Caudate nucleus (tissue), 63 donors: ENCODE measurements at places on chromosomes 7 and 10.

GRCh38 chr10:89664203-89664602 lies 19.2 kb upstream of the PANK1 start:
- DNase-seq = no peak

DNA sequence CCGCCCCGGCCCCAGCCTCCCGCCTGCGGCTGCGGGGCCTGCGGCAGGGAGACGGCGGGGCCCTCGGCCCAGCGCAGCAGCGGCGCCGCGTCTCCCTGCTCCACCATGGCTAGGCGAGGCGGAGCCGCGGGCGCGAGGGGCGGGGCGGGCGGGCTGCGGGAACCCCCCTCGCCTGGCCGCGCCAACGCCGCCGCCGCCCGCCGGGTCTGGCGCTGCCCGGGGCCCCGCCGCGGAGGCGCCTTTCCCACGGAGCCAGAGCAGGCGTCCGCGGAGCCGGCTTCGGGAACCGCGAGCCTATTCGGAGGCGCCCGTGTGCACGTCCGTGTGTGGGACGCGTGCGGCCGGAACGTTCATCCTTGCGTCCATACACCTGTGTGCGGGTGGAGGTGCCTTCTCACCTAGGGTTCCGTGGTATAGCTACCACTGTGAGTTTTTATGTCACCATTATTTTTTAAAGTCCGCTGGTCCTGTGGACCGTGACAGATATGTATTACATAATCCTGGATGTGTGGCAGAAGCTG lies at the start of gene DENND11:
DENND11 (minus strand) TSS at position 120 of the 521 bp plus-strand sequence; CDS start at position 107, 13 bp downstream.
- DNase-seq = no peak

- DNase-seq = peak; percentile 61
Observed at GRCh38 chr7:73308665-73309214, at the start of gene NSUN5. Gene NSUN5 (minus strand): TSS chr7:73308826. CDS start chr7:73308790, 36 bp downstream.

GRCh38 chr7:137895301-137896221 lies 48.8 kb upstream of the DGKI start:
- no peak for DNase-seq

DNA sequence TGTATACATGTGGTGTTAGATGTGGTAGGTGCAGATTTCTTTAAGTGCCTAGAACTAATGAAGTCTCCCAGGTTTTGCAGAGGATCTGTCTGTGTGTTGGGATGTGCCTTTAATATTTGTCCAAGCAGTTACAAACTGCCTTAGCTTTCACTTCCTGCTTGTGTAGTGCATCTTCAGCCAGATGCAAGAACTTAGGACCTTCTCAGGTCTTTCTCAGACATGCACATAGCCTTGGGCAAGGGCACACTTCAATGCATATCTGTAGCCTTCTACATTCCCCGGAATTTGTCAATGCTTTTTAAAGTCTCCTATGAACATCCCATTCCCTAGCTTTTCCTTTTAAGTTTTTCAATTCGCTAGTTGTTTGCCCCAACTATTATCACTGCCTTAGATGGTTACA lies 47.2 kb upstream of the SLC39A12 start:
- DNase-seq = no peak

DNA sequence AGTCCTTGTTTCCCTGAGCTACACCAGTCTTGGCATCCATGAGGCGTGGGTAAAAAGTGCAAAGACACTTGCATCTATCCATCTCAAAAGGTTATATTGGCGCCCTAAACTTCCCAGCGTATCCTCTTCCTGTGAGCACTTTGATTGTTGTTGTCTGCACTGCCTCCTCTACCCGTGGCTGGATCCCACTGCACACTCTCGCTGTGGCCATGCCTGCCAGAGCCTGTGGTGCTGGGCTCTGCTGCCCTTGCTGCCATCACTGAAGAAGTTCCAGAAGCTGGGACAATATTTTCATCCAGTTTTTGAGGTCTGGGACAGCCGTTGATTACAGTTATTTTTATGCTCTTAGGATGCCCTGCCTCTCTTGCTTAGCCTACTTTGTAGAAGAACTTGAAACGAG lies 85.3 kb upstream of the PCGF5 start:
- no peak for DNase-seq

DNA sequence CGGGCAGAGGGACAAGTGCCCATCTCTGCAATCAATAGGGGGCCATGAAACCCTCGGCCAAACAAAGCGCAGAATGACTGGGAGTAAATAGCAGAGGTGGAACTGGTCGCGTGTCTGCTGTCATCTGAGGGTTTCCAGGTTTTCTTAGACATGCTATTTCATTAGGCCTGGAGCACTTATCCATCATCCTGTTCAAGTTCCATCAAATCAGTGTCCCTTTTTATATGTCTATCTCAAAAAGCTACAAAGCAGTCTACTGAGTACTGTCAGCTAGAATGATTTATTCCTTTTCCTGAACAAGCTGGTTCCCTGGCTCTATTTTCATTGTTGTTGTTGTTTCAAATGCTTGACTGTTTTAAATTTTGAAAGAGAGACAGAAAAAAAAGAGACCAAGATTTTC lies 590.5 kb downstream of the PARD3 start:
- no peak for DNase-seq

- DNase-seq = no peak
Observed at GRCh38 chr10:83372646-83373045, 766.7 kb upstream of the GHITM start.

DNA sequence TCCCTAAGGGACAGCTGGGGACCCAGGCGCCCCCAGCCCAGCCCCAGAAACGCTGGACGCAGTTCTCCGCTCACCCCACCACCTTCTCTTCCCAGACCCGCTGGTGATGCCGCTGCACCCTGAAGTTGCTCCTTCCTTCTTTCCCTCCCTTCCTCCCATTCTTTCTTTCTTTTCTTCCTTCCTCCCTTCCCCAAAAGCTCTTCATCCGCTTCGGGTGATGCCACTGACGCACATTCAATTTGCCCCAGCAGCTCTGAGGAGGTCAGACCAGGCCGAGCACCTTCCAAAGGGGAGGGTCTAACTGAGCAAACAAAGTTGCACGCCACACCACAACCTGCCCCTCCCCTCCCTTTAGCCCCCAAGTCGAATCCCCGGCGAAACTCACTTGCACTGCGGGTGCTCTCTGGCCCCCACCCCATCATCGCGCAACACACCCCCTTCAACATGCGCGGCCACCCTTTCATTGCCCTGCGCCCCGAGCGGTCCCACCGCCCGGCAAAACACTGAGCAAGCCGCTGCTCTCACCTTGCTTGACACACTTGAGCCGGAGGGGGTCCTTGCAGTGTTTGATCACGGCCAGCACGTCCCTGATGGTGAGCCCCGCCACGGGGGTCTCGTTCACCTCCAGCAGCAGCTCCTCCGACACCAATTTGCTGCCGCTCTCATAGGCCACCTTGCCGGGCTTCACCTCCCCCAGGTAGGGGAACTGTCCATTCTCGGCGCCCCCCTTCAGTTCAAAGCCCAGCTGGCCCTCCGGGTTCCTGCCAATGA lies 787 bp downstream of the MAGI2 start:
- peak; percentile 51 for DNase-seq

- no peak for DNase-seq
Observed at GRCh38 chr7:129009437-129009836, 45.5 kb downstream of the TNPO3 start.

DNA sequence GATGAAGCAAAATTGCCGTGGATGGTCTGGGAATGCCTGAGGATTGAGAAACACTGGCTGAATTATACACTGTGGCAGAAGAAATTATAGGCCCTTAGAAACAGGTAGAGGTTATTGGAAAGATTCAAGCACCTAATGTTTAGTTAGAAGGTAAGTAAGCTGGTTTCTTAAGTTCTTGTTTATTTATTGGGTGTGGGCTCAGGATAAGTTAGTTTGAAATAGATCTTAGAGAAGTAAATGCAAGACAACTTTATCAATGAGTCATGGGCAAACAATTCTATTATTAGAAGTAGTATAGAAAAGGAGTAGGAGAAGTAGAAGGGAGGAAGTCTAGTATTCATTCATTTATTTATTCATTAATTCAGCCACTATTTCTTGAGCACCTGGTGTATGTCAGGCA lies 96.5 kb downstream of the KAT6B start:
- DNase-seq = no peak

DNA sequence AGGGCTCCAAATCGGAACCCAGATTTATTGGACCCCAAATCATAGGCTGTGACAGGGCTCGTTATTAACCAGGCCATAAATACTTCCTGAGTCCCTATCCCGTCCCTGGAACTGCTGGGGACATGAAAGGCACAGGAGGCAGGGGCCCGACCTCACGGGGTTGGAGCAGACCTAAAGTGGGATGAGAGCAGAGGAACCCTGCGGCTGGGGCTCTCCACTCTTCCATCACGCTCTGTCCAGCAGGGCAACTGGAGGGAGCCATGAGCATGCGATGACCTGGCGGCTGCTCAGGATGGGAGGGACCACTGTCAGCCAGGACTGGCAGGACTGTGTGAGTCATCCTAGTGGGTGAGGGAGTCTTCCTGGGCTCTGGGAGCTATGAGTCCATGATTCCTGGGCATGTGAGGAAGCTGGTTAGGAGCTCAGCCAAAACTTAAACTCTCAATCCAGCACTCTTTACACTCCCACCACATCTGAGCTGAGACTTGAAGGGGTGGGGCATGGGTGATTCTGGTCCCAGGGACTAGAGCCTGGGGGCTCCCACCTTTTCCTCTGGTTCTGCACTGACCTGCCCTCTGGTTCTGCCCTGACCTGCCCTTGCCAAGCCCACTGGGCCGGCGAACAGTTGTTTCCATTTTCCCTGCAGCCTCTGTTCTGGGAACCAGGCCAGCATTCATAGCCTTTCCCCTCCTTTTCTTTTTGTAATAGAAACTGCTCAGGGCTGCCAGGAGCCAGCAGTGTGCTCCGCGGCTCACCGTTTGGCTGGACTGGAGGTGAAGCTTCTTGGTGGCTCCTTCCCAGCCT lies 47.1 kb downstream of the SYPL1 start:
- DNase-seq = no peak

DNA sequence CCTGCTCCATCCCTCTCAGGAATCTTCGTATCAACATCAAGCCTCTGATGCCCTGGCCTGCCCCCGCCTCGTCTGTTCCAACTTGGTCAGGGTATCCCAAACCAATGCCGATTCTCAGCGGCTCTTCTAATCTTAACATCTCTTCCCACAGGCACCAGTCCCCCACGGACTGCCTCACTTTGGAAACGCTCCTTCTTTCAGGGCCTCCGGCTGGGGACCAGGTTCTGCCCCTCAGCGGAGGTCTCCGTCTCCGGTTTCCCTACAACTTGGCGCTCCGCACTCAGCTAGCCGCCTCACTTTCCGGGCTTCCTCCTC lies 488 bp downstream of the ABCF2 start:
- DNase-seq = no peak

- DNase-seq = no peak
Observed at GRCh38 chr7:78792624-78793023, 660.8 kb downstream of the MAGI2 start.

- no peak for DNase-seq
Observed at GRCh38 chr10:43825421-43825820, 176.7 kb upstream of the ZNF32 start.

DNA sequence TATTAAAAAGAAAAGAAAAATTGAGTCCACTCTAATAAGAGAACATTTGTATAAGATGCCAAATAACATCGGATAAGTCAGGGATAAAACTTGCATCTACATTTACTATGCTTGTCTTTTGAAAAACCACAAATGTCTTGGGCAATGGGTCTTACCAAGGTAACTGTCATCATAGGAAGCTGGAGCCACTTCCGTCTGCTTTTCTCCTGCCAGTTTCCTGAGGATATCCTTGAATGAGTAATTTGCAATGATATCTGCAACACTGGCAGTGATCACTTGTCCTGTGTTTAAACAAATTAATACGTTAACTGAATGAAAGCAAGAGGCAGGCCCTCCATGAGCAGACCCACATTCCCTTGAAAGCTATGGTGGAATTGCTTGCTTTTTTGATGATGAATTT lies 47.3 kb downstream of the ITGA8 start:
- DNase-seq = no peak

GRCh38 chr7:112994656-112995055 lies 92.0 kb downstream of the GPR85 start:
- DNase-seq = no peak

GRCh38 chr10:373526-374309 lies 238.5 kb downstream of the ZMYND11 start:
- no peak for DNase-seq

DNA sequence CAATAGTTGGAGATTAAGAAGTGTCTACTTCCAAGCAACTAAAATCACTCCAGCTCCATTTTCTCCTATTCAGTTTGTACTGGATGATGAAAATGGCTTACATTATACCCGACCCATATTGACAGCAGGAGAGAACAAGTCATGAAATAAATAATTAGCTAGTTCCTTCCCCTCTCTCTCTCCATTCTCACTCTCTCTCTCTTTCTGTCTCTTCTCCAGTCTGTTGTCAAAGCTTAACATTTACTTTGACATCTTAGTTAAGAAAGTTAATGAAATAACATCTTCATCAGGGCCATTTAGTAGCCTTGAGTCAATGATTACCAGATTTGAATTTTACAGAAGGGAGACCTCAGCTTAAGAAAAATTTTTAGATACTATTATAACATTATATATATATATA lies 138.5 kb downstream of the ARID5B start:
- DNase-seq = no peak

DNA sequence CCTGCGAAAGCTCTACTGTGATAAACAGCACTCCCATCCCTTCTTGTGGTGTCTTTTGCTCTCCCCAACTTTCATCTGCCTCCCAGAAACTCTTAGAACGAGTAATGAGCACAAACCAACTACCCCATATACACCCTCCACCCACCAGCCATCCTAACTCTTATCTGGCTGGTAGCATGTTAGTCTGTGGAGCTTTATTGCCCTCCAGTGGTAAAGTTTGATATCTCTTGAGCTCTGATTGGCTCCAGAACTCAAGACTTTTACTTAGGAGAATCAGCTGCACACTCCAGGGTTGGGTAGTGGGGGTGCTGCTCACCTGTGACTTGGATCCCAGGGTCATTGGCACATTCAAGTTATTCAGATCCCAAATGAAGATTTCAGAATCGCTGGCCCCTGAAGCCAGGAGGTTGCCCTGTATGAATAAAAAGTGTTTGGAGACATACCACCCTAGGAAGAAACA lies 10.9 kb downstream of the SEC31B start:
- no peak for DNase-seq

GRCh38 chr10:78777466-78777865 lies 291.3 kb upstream of the ZMIZ1 start:
- peak; percentile 85 for DNase-seq

DNA sequence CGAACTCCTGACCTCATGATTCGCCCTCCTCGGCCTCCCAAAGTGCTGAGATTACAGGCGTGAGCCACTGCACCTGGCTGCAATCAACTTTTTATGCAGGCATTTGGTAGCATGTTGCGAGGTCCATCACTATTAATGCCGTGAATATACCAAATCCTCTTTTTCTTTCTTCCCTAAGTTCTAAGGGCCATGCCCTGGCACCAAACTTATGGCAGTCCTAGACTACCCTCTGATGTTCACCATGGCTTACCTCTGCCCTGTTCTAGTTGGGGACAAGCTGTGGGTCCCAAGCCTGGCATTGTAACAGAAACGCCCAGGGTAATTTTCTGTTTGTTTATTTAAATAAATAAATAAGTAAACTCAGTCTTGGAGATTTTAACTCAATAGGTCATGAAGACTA lies 13.3 kb downstream of the PRSS2 start:
- no peak for DNase-seq
